ENCODE measurements at places on chromosomes 12 and 14.

DNA sequence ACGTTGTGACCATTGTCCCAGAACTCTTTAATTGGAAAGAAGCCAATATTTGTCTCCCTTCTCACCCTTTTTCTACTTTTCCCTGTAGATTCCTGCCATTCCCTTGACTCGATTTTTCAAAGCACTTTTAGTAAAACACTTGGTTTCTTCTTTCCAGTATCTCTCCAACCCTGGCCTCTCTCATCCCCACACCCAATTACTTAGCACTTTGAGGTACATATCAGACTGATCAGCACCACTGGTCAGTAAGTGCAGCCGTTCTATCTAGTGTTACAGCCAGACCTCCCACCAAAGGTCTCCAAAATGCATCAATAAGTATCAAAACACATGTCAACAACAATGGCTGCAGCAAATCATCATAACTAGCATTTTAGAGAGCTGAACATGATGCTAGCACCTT lies 141.9 kb downstream of the BTG1 start:
- DNase-seq, result no peak

DNA sequence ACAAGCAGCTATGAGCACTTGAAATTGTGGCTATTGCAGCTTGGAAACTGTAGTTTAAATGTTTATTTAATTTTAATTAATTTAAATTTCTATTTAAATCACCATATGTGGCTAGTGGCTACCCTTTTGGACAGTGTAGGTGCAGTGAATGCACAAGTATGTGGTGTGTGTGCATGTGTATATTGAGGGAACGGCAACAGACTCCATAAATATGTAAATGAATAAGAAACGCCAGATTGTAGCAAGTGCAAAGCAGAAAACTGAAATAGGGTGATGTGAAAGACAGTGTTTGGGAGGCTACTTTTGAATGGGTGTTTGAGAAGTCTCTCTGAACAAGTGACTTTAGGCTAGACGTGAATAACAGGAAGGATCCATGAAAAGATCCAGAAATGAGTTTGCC lies 32.7 kb upstream of the CCDC196 start:
- DNase-seq, result no peak

GRCh38 chr12:131375972-131376345 lies 334.9 kb upstream of the SFSWAP start:
- no peak for DNase-seq

GRCh38 chr12:8527250-8528130 lies 13.2 kb downstream of the CLEC4E start:
- DNase-seq, result no peak

DNA sequence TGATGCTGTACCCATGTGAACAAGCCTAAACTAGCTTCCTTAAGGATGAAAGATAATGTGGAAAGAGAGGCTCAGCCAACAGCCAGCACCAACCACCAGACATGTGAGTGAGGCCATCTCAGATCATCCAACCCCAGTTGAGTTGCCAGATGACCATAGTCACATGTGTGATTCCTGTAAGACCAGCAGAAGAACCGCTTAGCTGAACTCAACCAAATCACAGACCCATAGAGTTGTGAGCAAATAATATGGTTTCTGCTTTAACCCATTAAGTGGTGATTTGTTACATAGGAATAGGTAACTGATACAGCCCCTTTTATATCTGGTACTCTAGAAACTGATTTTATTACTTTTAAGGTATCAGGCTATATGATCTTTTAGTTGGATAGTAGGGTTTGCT lies 17.6 kb upstream of the ELK3 start:
- DNase-seq, result no peak

- DNase-seq, result no peak
These were observed 416.6 kb downstream of the ZFP36L1 start for GRCh38 chr14:68376067-68376779.

DNA sequence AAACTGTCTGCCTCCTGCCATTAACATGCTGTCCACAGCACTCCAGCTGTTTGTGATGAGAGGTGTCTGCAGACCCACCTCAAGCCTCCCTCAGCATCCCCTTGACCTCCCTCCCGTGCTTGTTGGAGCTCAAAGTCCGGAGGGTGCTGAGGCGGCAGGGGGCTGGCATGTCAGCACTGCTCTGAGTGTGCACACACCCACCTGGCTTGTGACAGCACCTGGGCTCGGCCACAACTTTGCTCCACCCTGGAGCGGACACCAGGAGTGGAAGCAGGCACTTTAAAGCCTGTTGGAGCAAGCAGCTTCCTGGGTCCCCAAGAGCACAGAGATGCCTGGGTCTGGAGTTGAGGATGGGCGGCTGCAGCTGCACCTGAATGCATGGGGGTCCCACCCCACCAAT lies 20.9 kb downstream of the SERPINA3 start:
- DNase-seq, result no peak

- DNase-seq, result no peak
These were observed 186.1 kb downstream of the TSPAN9 start for GRCh38 chr12:3263282-3263681.

DNA sequence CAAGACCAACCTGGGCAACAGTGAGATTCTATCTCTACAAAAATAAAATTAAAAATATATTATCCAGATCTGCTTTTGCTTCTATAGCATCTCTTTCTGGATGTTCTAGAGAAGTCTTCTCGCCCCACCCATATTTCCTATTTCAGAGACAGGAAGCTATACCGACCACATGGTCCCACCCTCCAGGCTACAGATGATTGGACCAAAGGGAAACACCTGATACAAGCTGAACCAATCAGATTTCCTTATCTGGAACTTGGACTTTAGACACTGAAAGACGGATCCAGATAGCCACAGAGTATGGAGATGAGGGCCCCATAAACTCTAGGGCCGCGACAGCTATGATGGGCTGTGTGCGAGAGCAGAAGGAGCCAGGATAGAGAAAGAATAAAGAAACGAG lies 48.7 kb downstream of the CCDC60 start:
- DNase-seq, result no peak

Data from SW480 (cell line).